Stimulated activated CD4-positive, alpha-beta T cell treated with anti-CD3 and anti-CD28 coated beads, Interleukin-4, amount 100 ng/mL, for 4 hours (primary cell): ENCODE measurements at places on chromosomes 13 and 19.

DNA sequence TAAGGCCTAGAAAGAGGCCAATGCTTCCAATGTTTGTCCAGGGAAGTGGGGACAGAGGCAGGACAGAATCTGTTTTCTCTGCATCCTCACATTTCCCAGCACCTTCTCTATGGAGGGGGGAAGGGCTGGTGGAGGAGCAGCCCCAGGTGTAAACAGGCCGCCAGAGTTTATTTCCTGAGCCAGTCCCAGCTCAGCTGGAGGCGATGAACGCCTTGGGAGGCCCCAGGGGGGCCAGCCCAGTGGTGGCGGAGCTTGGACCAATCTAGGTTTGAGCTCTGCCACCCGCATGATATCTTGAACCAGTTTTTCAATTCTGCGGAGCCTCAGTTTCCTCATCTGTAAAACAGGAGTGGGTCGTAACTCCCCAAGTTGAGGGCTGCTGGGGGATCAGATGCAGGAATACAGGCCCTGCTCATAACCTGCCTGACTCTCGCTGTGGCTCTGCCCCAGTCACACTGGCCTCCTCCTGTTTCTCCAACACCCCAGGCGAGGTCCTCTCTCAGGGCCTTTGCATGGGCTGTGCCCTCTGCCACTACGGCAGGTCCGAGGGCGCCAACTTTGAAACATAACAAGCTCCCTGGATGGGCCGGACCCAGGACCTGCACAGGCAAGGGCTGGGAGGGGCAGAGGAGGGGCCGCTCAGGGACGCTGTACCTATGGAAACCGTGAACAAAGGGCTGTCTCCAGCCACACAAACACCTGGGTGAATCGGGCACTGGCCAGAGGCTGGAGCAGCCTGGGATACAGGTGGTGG, 1.1 kb downstream of the TNFAIP8L1 start:
- DNase-seq, result no peak

DNA sequence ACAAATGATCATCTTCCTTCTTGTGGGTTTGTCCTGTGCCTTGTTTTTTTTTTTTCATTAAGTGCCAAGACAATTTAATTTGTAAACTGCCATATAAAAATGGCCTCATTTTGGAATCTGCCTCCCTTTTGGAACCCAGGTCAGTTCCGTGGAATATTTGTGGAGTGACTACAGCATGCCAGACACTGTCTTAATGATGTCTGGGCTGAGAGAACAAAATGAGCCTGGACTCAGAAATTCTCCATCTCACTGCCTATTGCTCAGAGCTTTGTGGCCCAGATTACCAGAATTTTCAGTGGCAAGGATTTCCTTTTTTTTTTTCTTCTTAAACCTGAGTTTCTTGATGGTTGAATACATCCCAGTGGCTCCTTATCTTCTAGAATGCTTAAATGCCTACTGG, 340.6 kb downstream of the ENOX1 start:
- no peak for DNase-seq

GRCh38 chr19:48560095-48560530, 8.1 kb downstream of the SULT2B1 start:
- no peak for DNase-seq

DNA sequence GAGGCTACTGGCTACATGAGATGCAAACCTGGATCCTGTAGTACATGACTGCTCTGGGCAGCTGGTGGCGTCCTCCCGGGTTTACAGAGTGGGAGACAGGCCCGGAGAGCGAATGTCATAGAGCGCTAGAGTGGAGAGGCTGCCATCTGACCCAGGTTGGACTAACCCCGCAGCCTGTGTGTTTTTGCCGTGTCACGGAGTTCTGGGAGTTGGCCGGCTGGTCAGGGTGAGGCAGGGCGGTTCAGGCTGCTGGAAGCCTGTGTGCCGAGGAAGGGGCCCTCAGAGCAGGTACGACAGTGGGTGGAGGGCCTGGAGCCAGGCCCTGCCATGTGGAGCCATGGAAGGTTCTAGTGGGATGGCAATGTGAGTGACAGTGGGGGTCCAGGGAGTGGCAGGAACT, 12.5 kb downstream of the CRTC1 start:
- no peak for DNase-seq

DNA sequence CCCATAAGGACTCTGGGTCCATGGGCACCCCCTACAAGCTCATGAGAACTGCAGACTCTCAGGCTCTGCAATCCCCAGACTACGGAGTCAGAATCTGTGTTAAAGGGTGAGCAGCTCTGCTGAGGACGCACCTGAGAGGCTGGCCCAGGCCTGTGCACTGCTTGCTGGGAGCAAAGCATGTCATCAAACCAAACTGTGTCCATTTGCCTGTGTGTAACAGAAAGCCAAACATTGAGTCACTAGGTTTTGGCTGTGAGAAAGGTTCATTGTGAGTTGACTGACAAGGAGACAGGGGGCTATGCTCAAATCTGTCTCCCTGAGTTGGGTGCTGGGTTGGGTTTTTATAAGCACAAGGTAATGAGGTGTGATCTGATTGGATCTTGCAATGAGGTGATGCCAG, 22.1 kb upstream of the MTIF3 start:
- DNase-seq, result no peak

DNA sequence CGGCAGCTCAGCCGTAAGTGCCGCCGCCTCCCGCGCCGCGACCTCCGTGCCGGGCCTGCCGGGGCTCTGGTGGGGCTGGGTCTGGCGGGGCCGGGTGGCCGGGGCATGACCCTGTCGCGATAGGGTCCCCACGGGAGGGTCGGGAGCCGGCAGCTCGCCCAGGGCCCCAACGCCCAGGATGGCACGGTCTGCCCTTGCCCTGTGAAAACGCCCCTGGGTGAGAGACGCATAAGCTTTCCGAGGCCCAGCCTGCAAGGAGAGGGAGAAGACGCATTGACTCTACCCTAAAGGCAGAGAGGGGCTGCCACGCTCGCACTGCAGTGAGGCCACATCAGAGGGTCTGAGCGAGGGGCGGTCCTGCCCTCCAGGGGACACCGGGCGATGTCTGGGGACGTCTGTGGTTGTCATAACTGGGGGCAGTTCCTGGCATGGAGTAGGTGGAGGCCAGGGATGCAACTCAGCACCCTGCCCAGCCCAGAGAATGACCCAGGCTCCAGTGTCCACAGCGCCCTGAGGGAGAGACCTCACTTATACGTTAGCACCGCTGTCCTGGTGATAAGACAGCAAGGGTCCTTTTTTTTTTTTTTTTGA, 539 bp downstream of the ZNF554 start:
- DNase-seq, result no peak

GRCh38 chr13:21124852-21125251, 51.5 kb downstream of the SKA3 start:
- DNase-seq, result no peak

GRCh38 chr13:24925318-24926231, 161.6 kb downstream of the RNF17 start:
- no peak for DNase-seq

GRCh38 chr13:41765813-41766212, 195.1 kb downstream of the VWA8 start:
- no peak for DNase-seq
